ENCODE measurements at places on chromosomes 11 and 22.

GRCh38 chr22:20574920-20575353 lies 67.5 kb downstream of the MED15 start:
- no peak for DNase-seq

- DNase-seq: peak; percentile 73
Measured at GRCh38 chr22:19962246-19962908, 20.8 kb upstream of the TXNRD2 start.

GRCh38 chr11:27116684-27117083 lies 76.1 kb downstream of the BBOX1 start:
- DNase-seq: no peak

GRCh38 chr22:32018056-32018455 lies 25.0 kb upstream of the SLC5A1 start:
- no peak for DNase-seq

DNA sequence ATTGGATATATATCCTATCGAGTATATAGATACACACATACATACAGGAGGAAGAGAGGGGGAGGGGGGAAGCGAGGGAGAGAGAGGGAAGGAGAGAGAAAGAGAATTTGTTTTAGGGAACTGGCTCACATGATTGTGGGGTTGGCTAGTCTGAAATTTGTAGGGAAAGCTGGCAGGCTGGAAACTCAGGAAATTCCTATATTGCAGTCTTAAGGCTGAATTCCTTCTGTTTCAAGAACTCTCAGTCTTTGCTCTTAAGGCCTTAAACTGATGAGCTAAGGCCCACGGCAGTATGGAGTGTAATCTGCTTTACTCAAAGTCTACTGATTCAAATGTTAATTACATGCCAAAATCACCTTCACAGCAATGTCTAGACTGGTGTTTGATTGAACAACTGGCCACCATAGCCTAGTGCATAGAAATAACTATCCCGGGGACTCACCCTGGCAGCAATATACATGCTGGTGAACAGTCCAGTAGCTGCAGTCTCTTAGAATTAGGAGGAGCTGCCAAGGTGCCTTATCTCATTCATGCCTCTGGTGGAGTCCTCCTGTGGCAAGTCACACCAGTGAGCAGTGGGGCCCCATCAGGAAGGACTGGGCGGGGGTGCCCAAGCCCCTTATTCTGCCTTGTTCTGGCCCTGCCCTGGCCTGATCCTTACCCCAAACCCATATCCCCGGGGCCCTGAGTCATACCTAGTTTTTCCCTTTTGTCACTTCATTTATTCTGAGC lies 59.7 kb upstream of the AMPD3 start:
- DNase-seq: peak; percentile 25

- no peak for DNase-seq
Measured at GRCh38 chr22:30423301-30423958, 2.1 kb upstream of the MTFP1 start.

DNA sequence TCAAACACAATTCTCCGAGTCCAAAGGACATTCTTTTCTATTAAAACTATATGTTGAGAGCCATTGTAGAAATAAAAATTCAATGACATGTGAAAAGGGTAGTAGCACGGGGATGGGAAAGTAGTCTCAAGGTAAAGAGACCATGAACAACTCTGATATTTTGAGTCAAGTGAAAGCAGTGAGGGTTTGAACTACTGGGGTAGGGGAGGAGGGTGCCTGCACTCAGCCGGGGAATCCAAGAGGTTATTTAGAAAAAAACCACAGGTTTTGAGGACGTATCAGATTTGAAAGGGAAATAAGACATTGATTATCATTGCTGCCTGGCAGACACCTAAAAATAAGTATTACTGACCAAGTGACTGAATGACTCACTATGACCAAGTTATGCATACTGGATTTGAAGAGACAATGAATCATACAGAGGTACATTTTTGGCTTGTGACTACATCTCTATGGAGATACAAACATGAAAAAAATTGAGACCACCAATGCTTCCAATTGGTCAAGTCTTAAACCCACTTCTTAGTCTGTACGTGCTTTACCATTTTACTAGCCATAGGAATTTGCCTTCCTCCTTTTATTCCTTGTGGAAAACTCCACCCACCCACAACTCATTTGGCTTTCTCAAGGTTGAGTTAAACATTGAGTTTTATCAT lies 2.2 kb upstream of the OR52H1 start:
- peak; percentile 91 for DNase-seq

GRCh38 chr22:18028817-18029527 lies 4.6 kb upstream of the MICAL3 start:
- no peak for DNase-seq

- DNase-seq: no peak
Measured at GRCh38 chr11:1744891-1745700, 5.3 kb downstream of the IFITM10 start.

DNA sequence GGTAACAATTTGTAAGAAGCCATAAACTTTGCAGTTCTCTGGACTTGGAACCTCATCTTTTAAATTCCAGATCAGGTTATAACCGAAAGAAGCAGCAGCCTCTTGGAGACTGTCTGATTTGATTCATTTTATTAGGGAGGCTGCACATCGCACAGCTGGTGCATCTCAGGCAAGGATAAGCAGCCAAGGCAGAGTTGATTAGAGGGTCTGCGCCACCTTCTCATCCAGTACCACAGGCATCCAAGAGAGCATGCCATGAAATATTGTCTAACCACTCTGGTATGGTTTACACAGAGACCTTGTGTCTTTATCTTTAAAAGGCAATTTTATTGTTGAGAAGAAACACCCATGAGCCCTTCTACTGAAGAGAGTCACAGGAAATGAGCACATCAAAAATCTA lies 16.2 kb upstream of the CWF19L2 start:
- DNase-seq: peak; percentile 21

- DNase-seq: no peak
Measured at GRCh38 chr22:48973694-48974041, 854.0 kb downstream of the BRD1 start.

GRCh38 chr11:17890325-17890724 lies 122.5 kb downstream of the SERGEF start:
- no peak for DNase-seq

Data from IMR-90 (cell line).